ENCODE measurements at places on chromosomes 3 and 15. TPM values are rescaled to one million over a fixed set of nuclear protein-coding genes. Genes with fewer than 3 reads are reported as not detected.
A peak's percentile ranks its signal among the peaks of the same experiment; 100 is the strongest.

The KCNMB2 gene
- 1.4 TPM for total RNA-seq

The TUSC7 gene
- total RNA-seq: not detected

The HTR3E gene
- total RNA-seq: not detected

The MUC20 gene
- total RNA-seq: 20.3 TPM

The P2RY13 gene
- 2.2 TPM for total RNA-seq

The TTLL13 gene
- not detected for total RNA-seq

The GHSR gene
- not detected for total RNA-seq

The SLC28A1 gene
- total RNA-seq: not detected

GRCh38 chr3:15769256-15769915, 28.4 kb downstream of the ANKRD28 start:
- peak overlapping the region; percentile 69 for H3K27ac ChIP-seq
- H3K4me1 ChIP-seq: peaks cover 7% of the 10 kb centered on the region
- H3K36me3 ChIP-seq: no peaks in the 10 kb centered on the region
- no peaks in the 10 kb centered on the region for H3K27me3 ChIP-seq
- DNase-seq: no peak
- H3K4me3 ChIP-seq: no peak overlapping the region

- no peak for DNase-seq
- H3K36me3 ChIP-seq: no peaks in the 10 kb centered on the region
- no peak overlapping the region for H3K27ac ChIP-seq
These were observed 41.7 kb downstream of the ARPP21 start for GRCh38 chr3:35680866-35681650.

- H3K27me3 ChIP-seq: no peaks in the 10 kb centered on the region
- DNase-seq: no peak
- H3K4me1 ChIP-seq: no peaks in the 10 kb centered on the region
- H3K4me3 ChIP-seq: no peak overlapping the region
These were observed 201.6 kb upstream of the NANOGP8 start for GRCh38 chr15:35286721-35287120.

GRCh38 chr15:58423831-58424608, 7.8 kb upstream of the LIPC start:
- H3K4me3 ChIP-seq: no peak overlapping the region
- no peaks in the 10 kb centered on the region for H3K4me1 ChIP-seq
- H3K27me3 ChIP-seq: no peaks in the 10 kb centered on the region
- DNase-seq: no peak

DNA sequence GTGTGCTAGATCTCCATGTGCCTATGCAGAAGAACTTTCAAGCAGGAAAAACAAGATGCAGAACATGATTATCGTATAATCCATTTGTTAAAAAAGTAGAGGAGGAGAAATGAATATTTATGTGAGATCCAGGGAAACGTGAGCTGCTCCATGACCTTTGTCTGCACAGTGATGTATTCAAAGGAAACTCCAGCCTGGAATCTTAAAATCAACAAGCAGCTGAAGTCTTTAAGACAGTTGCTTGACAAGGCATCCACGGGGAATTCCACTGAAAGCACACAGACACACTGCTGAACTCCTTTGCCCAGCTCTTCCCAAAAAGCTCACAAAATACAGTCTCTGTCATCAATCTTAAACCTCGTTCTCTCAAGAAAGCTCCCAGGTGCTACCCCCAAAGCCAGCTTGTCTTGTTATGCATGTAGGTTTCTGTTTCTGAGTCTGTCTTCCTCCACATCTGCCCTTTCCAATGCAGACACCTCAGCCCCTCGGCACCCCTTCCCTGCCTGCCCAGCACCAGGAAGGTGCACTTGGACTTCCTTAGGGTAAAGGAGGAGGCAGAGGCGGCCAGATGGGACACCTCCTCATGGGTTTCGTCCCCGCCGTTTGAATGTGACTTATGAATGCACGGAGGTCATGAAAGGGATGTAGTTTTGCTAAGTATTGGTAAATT, 28.7 kb downstream of the LRRK1 start:
- no peak overlapping the region for H3K4me3 ChIP-seq
- no peak for DNase-seq
- no peaks in the 10 kb centered on the region for H3K27me3 ChIP-seq
- no peaks in the 10 kb centered on the region for H3K4me1 ChIP-seq
- no peaks in the 10 kb centered on the region for H3K36me3 ChIP-seq
- no peak overlapping the region for H3K27ac ChIP-seq

DNA sequence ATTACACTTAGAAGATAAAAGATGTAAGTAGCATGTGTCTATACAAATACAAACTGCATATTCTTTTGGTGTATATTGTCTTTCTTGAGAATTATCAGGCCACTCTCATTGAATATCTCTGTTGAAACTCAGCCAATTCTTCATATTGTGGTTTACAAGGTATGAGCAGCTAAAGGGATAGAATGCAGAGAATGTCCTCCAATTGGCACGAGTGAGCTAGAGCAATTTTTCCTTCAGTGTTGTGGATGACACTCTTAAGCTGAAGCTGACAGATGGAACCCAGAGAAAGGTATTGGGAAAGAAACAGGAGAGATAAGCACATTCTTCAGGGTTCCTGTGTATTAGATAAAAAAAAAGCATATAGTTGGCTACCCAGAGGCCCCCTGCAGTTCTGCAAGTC, 453.1 kb downstream of the EPHA3 start:
- DNase-seq: no peak
- no peak overlapping the region for H3K4me3 ChIP-seq
- no peaks in the 10 kb centered on the region for H3K4me1 ChIP-seq
- no peaks in the 10 kb centered on the region for H3K27me3 ChIP-seq
- no peak overlapping the region for H3K27ac ChIP-seq

DNA sequence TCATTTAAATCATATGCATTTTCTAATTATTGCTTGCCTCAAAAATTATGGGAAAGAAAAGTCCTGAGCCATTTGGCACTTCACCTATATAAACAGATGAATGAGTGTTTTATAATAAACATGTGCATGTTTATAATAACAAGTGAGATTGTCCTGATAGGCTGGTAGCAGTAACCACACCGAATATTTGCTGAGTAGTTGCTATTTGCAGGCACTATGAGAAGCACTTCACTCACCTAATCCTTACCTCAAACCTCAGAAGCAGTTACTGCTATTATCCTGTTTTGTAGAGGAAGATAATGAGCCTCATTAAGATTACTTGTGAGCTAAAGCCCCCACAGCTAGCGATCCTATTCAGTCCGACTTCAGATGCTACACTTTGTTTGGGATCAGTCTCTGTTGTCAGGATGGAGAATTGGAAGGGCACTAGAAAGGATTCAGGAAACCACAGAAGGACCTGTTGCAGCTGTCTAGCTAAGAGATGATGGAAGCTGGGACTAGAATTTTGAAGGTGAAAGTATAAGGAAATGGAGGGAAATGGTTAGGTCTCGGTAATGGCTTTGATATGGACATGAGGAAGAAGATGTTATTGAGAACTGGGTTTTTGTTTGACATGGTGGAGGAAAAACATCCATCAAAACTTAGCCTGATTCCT, 28.4 kb upstream of the MAGI1 start:
- DNase-seq: no peak
- H3K27ac ChIP-seq: no peak overlapping the region
- H3K27me3 ChIP-seq: no peaks in the 10 kb centered on the region
- no peak overlapping the region for H3K4me3 ChIP-seq
- no peaks in the 10 kb centered on the region for H3K4me1 ChIP-seq

DNA sequence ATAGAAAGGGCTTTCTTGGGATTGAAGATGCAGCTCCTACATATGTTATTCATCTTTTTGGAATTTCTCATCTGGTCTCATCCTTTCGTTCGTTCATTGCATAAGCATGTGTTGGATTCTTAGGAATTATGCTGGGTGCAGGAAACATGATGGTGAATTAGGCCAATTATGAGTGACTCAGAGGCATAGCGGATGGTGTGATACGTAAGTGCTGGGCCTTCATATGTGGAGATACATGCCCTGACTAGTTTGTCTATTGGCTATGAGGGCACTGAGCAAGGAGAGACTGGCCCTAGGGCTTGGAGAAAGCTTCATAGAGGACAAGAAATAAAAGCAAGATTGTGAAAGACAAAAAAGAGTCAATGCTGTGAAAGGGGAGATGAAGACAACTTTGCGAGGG, 235.1 kb downstream of the MYRIP start:
- H3K27ac ChIP-seq: no peak overlapping the region
- no peaks in the 10 kb centered on the region for H3K36me3 ChIP-seq
- no peaks in the 10 kb centered on the region for H3K4me1 ChIP-seq
- no peak for DNase-seq
- H3K27me3 ChIP-seq: no peaks in the 10 kb centered on the region

DNA sequence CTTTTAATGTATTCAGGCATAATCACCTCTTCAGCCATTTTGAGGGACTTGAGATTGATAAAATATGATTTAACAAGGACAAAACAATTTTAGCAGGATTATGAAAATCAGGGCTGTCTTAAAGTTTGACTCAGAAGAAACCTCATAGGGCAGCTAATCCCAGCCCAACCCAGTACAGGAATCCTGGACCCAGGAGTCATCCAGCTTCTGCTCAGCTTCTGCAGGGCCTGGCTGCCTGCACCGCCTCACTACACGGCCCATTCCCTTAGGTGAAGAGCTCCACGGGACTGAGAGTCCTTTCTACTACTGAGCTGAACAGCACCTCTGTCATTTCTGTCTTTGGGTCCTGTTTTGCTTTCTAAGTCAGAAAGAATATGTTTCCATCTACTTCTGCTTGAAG, 37.5 kb downstream of the ARHGAP31 start:
- peaks cover 4% of the 10 kb centered on the region for H3K36me3 ChIP-seq
- H3K4me1 ChIP-seq: peaks cover 42% of the 10 kb centered on the region

DNA sequence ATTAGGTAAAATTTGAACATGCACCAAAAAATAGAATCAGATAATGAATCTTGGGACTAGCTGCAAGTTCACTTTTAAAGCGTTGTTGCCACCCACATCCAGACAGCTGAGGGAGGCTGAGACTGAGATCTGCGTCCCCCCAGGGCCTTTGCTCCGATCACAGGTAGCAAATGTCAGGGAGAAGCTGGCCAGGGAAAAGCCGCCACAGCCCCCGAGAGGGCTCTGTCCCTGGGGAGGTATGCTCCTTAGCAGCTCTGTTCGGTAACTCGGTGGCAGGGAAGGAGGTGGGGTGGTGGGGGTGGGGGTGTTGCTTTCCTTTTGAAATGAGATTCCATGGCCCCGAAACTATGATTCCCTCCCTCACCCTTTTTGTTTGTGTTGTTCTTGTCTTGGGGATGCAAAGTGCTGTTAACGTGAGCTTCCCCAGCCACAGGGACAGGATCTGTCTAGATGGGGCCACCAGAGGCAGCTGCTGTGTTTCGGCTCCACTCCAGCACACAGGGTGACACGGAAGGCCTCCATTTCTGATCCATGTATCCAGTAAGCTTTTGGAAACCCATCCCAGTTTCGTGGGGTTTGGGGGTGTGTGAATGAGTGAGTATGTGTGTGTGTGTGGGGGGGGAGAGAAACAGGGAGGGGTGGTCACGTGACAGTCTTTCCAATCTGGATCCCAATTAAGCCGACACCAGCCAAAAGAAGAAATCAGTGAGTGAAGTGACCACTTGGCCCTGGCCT, 1.1 kb upstream of the MINAR1 start:
- no peak for DNase-seq
- H3K36me3 ChIP-seq: no peaks in the 10 kb centered on the region
- H3K27ac ChIP-seq: no peak overlapping the region
- H3K4me3 ChIP-seq: peak overlapping the region; percentile 31

DNA sequence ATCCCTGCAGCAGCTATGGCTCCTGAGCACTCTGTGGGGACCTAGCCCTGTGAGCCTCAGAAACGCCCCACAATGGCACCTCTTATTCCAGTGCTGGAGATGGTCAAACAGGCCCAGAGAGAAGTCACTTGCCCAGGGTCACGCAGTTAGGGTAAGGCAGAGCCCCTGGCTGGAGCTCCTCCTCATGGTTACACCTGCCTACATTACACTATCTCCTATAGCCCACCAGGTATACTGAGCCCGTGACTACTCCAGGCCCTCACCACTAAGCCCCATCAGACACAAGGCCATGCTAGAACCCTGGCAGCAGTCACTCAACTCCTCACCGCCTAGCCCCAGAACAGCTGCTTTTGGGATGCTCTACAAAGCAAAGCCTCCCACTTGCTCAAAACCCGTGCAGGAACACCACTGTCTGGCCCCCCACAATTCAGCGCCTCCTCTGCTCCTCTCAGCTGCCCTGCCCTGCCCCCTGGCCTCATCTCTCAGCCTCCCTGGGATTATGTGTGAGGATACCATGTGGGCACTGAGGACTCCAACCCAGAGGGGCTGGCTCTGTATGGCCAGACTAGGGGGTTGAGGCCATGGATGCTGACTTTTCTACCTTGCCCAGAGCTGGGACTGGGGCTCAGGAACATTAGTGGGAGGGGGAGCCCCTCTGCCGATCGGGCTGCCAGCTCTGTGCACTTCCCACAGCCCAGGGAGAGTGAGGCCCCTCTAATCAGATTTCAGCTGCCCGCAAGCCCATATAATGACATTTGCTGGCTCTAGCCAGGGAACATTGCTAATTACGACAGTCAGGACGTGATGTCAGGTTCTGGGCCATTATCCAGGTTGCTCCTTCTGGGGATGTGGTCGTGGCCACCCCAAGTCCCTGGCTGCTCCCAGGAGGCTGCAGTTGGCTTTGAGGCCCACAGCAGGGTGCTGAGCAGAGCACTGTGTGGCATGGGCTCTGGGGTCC, 4.0 kb downstream of the NT5DC2 start:
- no peak overlapping the region for H3K27ac ChIP-seq
- peaks cover 24% of the 10 kb centered on the region for H3K27me3 ChIP-seq
- H3K4me3 ChIP-seq: no peak overlapping the region
- peaks cover 73% of the 10 kb centered on the region for H3K4me1 ChIP-seq
- peak; percentile 67 for DNase-seq
- H3K36me3 ChIP-seq: peaks cover 29% of the 10 kb centered on the region

DNA sequence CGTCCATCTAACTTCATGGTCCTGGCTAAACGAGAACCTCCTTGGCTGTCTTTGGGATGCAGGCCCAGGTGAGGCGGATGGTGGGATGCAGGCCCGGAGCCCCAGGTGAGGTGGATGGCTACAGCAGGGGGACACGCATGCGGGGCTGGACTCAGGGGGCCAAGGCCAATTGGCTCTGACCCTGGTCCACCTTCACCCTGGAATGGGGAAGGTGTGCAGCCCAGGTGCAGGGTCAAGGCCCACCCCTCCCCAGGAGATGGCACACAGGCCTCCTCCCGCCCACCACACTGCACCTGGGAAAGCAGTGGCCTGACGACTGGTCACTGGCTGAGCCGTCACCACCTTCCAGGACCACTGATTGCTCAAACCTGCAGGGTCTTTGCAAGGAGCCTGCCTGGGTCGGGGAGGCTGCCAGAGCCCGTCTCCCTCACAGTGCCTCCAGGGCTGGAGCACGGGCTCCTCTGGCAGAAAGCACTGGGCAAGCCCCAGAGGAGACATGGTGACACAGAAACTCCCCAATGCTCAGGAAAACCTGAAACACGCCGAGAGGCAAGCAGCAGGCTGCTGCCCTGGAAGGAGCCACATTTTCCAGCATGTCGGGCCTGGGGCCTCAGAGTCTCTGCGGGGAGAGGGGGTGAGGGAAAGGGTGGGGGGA, 159.6 kb downstream of the LRRK1 start:
- H3K27ac ChIP-seq: no peak overlapping the region
- no peaks in the 10 kb centered on the region for H3K4me1 ChIP-seq
- H3K36me3 ChIP-seq: no peaks in the 10 kb centered on the region
- H3K4me3 ChIP-seq: no peak overlapping the region

GRCh38 chr3:72891053-72891855, 3.4 kb downstream of the GXYLT2 start:
- H3K4me1 ChIP-seq: no peaks in the 10 kb centered on the region
- H3K27ac ChIP-seq: peak overlapping the region; percentile 81
